Activated CD4-positive, alpha-beta memory T cell treated with anti-CD3 and anti-CD28 coated beads, Interleukin-2, amount 10 ng/mL, durations not matched to agents 7 days and 5 days (primary cell): ENCODE measurements at places on chromosomes 6 and 20. TPM values are rescaled to one million over a fixed set of nuclear protein-coding genes. Genes with fewer than 3 reads are reported as not detected.

Gene MCHR2
- total RNA-seq: not detected

Gene MYL9
- total RNA-seq: 1.1 TPM

Gene PGBD1
- 2.0 TPM for total RNA-seq

Gene PNLDC1
- total RNA-seq: 0.35 TPM

Gene CLPSL1
- total RNA-seq: not detected

Gene FAM209A
- 1.4 TPM for total RNA-seq

Gene ANKRD66
- not detected for total RNA-seq

Gene IER3
- 13.1 TPM for total RNA-seq

Gene CCR6
- total RNA-seq: 20.0 TPM

Gene RBBP9
- total RNA-seq: 18.0 TPM

Gene OPRL1
- total RNA-seq: 1.6 TPM

Gene MAN1A1
- total RNA-seq: 21.6 TPM

Gene SLC2A10
- not detected for total RNA-seq

Gene TINAG
- total RNA-seq: not detected

Gene EYS
- not detected for total RNA-seq

Gene C20orf141
- not detected for total RNA-seq

Gene ANGPT4
- total RNA-seq: not detected

Gene RTN4IP1
- 5.8 TPM for total RNA-seq

Gene TFB1M
- 28.1 TPM for total RNA-seq

Gene ETV7
- total RNA-seq: 21.9 TPM

Gene GJA10
- total RNA-seq: 3.4 TPM

Gene ABHD16A
- 53.1 TPM for total RNA-seq

Gene SUMO4
- total RNA-seq: 8.1 TPM

Gene ULBP2
- 1.8 TPM for total RNA-seq

Gene NT5E
- 2.4 TPM for total RNA-seq

Gene CDH4
- 0.20 TPM for total RNA-seq

Gene PDE10A
- not detected for total RNA-seq

Gene PRL
- not detected for total RNA-seq

Gene RALGAPA2
- total RNA-seq: 20.6 TPM

Gene RAD21L1
- total RNA-seq: not detected

Gene SALL4
- total RNA-seq: not detected

Gene MLN
- total RNA-seq: not detected

Gene ZSCAN31
- total RNA-seq: 0.88 TPM

Gene THEMIS
- total RNA-seq: 65.6 TPM

Gene TCF21
- not detected for total RNA-seq

Gene CALHM4
- total RNA-seq: not detected

Gene PXMP4
- 15.8 TPM for total RNA-seq

Gene SMIM26
- 64.7 TPM for total RNA-seq

Gene KIAA0408
- total RNA-seq: 11.6 TPM

Gene SMPDL3A
- total RNA-seq: not detected

Gene SLC26A8
- total RNA-seq: not detected

Gene TTK
- total RNA-seq: 35.9 TPM

Gene GNAS-AS1
- 1.0 TPM for total RNA-seq

Gene SRSF12
- total RNA-seq: not detected
